Activated T-cell treated with anti-CD3 and anti-CD28 coated beads for 1 hour (primary cell): ENCODE measurements at places on chromosomes 7 and 10.

DNA sequence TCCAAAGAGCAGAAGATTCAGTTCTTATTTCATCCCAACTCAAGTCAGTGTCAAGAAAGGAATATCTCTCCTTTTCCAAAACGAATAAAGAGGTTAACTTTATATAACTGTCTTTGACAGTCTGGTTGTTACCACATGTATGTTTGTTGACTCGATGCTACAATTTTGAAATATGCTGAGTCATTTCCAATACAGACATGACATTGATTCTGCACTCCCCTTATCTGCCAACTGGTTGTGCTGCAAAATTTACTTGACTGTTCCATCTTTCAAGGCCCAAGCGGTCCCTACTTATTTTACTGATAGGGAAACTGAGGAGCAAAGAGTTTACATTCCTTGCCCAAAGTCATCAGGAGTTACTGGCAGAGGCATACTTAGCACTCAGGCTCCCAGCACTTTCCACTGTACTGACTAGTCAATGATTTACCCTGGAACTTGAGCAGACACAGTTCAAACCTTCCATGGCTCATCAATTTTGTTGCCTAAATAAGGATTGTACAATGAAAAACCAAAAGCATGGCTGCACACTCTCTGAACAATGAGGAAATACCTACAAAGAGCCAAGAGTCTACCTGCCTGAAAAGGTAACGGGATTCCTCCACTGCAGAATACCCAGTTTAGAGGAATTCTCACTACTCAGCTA, 52.8 kb downstream of the ABLIM1 start:
- no peak for DNase-seq

- DNase-seq: no peak
Measured at GRCh38 chr10:127040756-127041155, 135.5 kb downstream of the DOCK1 start.

DNA sequence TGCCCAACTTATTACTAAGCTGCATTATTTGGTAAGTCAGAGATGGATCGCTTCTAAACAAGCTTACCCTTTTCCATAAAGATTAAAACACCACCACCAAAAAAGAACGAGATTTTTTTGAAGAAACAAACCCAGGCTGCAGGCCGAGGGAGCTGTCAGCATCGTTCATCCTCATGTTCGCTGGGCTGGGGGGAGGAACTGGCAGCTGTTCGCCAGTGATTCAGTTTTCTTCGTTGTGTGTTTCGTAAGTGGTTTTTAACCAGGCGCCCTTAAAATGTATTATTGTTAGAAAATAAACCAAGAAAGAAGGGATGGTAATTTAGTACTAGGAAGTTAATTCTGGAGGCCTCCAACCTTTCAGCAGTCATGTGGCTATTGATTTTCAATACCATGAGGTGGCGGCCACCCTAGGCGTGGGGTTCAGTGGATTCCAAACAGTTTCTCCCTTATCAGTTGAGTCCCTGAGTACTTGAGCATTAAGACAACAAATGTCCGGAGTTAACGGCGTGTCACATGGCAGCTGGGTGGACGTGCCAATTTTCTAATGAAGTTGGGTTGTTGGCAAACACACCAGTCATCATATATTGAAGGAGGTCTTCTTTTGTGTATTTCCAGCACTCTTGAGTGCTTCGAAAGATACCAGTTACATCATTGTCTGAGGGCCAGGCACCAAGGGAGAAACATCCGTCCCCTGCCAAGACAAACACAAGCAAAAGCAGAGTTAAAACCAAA, 173.2 kb downstream of the EBF3 start:
- no peak for DNase-seq

GRCh38 chr10:43702213-43702935, 53.7 kb upstream of the ZNF32 start:
- no peak for DNase-seq

- no peak for DNase-seq
Measured at GRCh38 chr10:80155696-80156215, 23.2 kb downstream of the PLAC9 start.

- no peak for DNase-seq
Measured at GRCh38 chr7:45662540-45663166, 88.5 kb downstream of the ADCY1 start.

- no peak for DNase-seq
Measured at GRCh38 chr10:110360857-110361474, 56.2 kb upstream of the SMNDC1 start.

DNA sequence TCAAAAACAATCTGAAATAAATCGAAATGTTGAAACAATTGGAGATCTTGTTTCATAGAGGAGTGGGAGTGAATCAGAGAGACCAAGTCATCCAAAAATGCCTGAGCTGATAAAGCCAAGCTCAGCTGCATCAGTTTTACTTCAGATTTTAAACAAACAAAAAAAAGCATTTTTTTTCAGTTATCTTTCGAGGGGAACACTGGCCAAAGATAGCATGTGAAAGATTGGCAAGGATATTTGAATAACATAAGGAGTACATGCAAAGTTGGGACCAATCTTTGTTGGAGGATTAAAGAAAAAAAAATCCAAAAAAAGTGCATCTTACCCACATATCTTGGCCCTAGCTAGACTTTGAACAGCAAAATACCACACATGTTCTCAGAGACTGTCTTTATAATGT, 47.2 kb downstream of the RHOBTB1 start:
- no peak for DNase-seq

GRCh38 chr10:26566525-26567350, 128.6 kb downstream of the APBB1IP start:
- no peak for DNase-seq

DNA sequence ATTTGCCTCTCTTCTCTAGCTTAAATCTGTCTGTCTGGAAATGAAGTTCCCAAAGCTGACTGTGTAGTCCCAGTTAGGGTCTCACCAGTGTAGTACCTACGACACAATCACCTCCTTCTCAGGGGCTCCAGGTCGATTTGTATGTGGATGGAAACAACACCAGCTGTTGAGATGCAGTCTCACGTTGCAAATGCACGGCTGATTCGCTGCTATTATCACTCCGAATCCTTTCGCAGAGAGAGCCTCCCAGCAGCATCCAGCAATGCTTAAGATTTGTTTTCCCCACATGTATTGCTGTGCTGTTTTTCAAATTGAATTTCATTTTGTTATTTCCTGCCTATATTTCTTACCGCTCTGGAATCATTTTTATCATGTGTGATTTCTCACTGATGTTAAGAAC, 16.3 kb downstream of the VSTM4 start:
- no peak for DNase-seq

DNA sequence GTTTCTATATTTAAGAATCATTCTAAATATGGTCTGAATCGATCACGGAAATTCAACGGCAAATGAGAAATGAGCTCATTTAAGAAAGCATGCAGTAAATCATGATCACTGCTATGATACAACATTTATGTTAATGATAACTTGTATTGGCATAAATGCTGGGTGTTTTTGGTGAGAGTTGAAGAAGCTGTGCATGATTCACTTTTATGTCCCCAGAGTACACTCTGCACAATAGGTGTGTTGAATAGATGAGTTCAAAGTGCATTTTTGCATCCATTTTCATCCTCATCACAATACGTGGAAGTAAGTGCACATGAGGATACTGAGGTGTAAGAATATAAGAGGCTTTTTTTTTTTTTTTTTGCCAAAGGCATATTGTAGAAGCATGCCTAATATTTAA, 169.3 kb downstream of the PPP1R17 start:
- DNase-seq: no peak

DNA sequence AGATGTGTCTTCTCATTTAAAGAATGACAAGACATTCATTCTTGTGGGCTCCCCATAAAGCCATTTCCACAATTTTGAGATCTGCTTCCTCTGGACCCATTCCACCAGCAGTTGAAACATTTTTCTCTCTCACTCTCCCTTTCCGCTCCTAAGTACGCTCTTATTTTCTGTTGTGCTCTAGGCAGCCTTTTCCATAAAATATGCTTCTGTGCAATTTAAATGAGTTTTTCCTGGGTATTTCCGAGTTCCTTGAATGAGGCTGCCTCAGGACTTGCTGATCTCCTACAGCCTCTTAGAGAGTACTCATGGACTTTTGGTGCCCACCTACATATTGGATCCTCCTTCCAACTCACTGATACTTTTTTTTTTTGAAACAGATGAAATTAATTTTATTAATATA, 23.6 kb upstream of the AKR1D1 start:
- no peak for DNase-seq

DNA sequence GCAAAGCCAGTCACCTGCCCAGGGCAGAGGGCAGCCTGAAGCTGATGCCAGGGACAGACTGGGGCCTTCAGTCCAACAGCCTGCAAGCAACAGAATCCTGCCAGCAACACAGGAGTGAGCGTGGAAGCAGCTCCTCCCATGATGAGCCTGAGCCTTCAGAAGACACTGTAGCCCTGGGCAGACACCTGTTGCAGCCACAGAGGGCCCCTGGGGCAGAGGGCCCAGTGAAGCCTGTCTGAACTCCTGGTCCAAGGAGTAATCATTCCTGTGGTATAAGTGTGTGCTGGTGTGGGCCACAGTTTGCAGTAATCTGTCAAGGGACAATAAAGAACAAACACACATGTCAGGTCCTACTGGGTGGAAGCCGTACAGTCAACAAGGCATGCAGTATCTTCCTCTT, 2.9 kb upstream of the PFKP start:
- DNase-seq: no peak

GRCh38 chr10:49123981-49124950, 8.9 kb upstream of the VSTM4 start:
- no peak for DNase-seq

DNA sequence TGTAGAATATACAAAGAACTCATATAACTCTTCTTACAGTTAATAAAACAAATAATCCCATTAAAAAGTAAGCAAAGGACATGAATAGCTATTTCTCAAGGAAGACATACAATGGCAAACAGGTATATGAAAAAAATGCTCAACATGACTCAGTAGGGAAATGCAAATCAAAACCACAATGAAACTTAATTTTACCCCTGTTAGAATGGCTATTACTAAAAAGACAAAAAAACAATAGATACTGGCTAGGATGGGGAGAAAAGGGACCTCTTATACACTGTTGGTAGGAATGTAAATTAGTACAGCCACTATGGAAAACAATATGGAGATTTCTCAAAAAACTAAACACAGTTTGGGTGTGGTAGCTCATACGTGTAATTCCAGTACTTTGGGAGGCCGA, 37.8 kb downstream of the HERPUD2 start:
- no peak for DNase-seq

DNA sequence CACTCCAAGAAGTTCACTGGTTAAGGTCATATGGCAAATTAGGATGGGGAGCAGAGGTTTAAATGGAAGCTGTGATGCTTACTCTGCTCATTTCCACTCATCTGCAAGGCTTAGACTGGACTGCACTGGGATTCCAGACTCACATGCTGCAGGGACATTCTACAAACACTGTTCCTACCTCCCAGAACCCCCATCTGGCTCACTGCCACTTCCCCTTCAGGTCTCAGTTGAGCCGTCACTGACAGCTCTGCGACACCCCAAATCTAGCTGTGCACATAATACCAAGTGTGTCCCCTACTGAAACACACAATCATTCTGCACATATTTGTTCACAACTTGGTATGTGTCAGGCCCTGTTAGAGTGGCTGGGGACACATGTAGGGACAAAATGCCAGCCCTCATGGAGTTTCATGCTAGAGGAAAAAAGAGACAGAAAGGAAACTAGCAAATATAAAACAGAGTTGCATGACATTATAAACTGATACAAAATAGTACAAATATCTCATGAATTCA, 5.4 kb downstream of the PRKCQ start:
- no peak for DNase-seq

DNA sequence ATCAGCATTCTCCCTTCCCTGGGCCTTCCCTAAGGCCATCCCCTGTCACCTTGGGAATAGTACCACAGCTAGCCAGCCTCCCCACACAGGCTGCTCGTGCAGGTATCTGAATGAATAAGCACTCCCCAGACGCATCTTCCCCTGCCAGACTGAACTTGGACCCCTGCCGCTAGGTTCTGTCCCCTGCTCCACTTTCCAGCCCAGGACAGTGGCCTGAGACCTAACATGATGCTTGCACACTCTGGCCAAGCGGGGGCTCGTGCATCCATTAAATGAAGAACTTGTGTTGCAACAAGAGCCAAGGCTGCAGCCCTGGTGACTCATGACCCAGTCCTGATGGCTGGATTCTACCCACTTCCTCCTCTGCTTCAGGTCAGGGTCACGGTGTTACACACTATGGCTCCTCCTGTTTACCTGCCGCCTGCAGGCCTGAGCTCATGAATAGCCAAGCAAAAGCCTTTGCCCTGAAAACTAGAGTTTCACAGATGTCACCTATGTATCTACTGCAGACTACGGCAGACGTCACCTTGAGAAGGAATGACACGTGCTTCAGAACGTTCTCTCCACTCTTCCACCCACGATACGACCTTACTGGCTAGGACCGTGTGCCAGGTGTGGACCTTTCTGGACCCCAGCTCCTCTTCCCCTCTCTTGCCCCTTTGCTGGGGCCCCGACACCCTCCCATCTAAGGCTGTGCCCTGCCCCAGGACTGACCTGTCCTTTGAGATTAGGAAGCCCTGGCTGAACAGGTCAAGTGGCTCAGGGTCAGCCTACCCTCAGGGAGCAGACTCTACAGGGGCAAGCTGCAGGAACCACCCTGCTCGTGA, 6.5 kb downstream of the ASB13 start:
- no peak for DNase-seq

GRCh38 chr7:158166386-158167340, 421.0 kb downstream of the PTPRN2 start:
- no peak for DNase-seq

- DNase-seq: no peak
Measured at GRCh38 chr10:46554166-46554781, 2.2 kb downstream of the GPRIN2 start.
